ENCODE measurements at places on chromosomes 2 and 18. TPM values are rescaled to one million over a fixed set of nuclear protein-coding genes. Genes with fewer than 3 reads are reported as not detected.

GRCh38 chr2:202286595-202286994 is 21.0 kb downstream of the NOP58 start:
- no peak for DNase-seq

DNA sequence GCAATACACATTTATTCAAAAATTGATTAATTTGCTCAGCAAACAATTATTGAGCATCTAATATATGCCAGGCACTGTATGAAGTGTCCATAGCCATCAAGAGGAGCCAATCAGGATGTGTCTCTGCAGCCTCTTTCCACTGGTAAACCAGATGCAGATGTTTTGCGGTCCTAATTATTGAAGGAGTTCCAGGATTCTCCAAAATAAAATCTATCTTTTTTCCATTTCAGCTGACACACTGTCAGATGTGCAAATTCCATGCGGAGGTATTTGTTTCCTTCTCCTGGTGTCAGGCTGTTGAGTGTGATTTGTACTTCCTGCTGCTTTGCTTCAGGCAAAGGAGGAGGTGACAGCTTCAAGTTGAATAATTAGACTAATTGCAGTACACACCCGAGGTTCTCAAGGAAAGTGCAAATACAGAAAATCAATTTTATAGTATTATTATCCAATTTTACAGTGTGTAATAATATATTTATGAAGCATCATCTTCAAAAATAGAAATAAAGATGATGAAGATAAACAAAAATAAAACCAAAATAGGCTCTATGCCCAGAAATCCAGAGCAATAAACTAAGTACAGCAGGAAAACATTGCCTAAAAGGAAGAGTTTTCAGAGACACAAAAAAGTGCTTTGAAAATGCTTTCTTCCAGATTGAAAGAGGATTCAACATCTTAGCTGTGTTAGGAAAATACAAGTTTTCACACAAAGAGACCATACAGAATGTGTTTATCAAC is 1352.9 kb upstream of the CHAC2 start:
- no peak for DNase-seq

- no peak for DNase-seq
These were observed 190.0 kb downstream of the CYRIA start for GRCh38 chr2:16475586-16475985.

- no peak for DNase-seq
These were observed 137.2 kb downstream of the CDH2 start for GRCh38 chr18:28039691-28040090.

- no peak for DNase-seq
These were observed 422.2 kb downstream of the SETBP1 start for GRCh38 chr18:45102863-45103262.

Gene CD8B
- total RNA-seq = 5.7 TPM

- DNase-seq = no peak
These were observed 85.9 kb upstream of the CCBE1 start for GRCh38 chr18:59783138-59783537.

DNA sequence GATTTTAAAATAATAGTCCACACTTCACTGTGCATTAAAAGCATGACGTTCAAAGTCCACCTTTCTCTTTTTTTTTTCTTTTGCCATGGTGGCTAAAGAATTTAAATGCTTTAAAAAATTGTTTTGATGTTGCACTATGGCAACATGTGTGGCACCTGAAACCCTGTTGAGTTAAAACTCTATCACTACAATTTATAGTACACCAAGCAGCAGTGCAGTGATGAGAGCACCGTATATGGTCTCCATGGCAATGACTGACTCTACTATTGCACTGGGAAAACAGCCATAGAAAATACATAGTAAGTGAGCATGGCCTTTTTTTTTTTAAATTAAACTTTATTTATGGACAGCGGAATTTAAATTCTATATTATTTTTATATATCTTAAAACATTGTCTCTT is 298.8 kb downstream of the FIGN start:
- DNase-seq = no peak

DNA sequence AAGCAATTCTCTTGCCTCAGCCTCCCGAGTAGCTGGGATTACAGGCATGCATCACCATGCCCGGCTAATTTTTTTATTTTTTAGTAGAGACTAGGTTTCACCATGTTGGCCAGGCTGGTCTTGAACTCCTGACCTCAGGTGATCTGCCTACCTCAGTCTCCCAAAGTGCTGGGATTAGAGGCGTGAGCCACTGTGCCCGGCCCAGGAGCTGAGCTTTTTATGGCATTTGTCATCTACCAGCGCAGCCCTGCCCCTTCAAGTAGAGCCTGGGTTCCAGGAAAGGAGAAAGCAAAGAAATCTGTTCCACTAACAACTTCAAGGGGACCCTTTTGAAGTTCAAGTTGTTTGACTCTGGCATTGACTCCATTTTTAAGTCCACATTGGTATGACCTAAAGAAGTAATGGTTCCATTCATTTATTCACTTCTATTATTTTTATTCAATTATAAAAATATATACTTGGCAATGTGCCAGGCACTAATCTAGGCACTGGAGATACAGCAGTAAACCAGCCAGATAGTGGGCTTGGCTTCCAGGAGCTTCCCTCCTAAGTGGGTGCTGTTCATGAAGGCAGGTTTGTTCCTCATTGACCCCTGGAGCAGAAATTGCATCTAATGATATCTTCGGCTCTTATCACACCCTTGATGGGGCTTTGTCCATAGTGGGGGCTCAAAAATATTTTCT is 8.0 kb upstream of the SFTPB start:
- DNase-seq = no peak

Gene CCDC178
- 9.9 TPM for total RNA-seq

DNA sequence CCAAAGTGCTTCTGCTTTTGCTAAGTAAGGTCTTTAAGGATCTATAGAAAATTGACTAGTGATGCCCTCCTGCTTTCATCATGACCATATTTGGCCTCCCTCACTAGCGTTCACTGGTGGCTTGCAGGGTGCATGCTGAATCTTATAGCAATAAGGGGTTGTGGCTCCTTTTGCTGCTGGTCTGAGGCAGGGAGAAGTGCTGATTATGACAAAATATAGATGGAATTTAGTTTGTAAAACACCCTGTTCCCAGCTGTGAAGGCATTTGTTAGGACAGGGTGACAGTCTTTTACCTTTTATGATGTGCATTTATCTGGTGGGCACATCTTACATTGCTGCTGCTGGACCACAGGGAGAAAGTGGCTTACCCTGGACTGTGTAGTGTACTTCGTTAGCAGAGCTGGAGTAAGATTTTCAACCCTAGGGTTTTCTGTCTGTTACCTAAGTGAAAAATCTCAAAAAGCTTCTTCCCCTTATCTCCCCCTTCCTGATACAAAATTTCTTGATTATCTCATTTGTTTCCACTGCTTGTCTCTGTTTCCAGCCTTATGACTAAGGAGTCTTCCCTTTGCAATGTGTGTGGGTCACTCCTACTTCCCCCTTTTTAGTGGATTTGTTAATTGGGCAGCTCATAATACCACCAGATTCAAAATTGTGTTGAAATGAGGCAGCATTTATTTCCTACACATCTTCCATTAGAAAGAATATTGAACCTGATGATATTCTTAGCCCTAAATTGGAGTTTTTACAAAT is 21.2 kb upstream of the RPL37A start:
- no peak for DNase-seq

Gene DHRS9
- total RNA-seq = 1.0 TPM

DNA sequence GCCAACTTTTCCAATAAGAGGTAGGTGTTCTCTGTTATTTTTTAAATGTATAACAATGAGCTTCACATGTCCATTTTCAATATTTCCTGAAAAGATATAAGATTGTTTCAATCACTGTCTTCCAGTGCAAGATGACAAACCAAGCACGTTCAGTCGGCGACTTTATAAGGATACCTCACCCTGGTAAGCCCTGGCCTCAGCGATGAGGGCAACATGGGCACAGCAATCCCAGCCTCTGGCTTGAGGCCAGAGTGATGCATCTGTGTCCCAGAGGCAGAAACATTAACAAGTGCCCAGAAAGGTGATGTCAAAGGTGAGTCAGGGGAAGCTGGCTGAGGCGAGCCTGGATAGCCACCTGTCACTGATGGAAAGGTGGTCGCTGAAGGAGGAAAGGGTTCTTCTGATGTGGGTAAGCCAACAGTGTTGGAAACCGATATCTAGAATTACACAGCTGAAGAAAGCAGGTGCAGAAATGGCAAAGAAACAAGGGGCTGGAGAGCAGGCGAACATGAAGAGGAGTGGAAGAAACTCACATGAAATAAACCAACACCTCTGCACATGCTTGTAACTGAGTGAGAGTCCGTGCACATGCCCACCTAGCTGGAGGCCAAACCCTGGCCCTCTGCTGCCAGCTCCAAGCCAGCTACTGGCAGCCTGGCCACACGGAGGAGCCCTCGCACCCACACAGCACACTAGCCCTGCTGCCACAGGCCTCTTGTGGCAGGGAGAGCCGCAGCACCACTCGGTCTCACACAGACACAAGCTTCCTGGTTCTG is 65.5 kb downstream of the FBXO15 start:
- DNase-seq = peak; percentile 38

Gene CCDC138
- total RNA-seq = 9.6 TPM

DNA sequence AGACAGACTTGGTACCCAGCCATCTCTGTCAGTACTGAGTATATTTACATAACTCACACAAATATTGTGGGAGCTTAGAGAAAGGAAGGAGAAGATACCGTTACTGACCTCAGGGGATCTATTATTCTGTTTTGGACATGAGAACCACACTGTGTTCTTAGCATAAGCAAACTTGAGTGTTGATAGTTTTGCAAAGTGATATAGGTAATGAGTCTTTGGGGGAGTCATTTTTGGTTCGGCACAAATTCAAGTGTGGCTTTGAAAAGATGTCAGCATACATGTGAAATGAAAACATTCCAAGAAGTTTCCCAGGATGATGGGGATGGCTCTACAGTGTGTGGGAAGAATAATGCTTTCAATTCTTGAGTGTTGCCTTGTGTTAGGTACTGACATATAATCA is 24.1 kb downstream of the SMARCAL1 start:
- DNase-seq = no peak

Gene COL5A2
- total RNA-seq = 10.1 TPM

DNA sequence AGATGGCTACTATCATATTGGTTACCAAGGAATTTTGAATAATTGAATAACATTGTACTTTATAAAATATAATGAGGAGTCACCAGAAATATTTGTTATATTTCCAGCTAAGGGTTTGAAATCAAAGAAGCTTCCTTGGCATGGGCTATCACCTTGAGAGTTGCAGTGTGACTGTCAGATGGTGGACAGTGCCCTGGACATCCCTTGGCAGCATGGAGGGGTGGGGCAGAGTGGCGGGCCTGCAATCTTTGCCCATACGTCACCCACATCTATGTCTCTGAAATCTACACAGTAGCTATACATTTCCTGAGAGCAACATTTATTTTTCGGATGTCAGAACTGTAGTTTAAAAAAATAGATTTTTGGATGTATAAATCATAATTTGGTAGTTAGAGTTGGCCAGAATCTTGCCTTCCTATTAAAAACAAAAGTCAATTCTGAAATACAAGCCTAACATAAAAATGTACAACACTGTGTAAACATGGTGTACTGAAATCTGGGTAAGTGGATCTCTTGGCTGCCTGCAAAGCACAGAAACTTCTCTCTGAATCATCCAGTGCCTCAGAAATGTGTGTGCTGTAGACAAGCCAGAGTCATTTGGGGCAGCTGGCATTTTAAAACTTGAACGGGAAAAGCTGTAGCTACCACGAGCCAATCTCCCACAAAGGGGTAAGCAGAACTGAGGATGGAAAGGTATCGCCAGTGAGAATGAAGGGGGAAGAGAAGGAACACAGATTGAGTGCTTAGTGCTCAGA is 124.2 kb upstream of the ARHGAP28 start:
- DNase-seq = no peak

Gene ZNF396
- total RNA-seq = 3.9 TPM

DNA sequence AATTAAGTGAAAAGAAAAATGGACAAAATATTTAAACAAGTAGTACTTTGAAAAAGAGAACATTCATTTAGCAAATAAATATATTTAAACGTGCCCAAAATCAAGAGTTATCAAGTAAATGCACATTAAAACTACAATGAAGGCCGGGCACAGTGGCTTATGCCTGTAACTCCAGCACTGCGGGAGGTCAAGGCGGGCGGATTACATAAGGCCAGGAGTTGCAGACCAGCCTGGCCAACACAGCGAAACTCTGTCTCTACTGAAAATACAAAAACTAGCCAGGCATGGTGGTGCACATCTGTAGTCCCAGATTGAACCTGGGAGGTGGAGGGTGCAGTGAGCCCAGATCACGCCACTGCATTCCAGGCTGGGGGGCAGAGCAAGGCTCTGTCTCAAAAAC is 9.8 kb downstream of the STAM2 start:
- DNase-seq = peak; percentile 45

GRCh38 chr2:47688561-47688960 is 94.4 kb upstream of the MSH6 start:
- DNase-seq = no peak

- no peak for DNase-seq
These were observed 1476.3 kb downstream of the LRP1B start for GRCh38 chr2:140654565-140654964.

Gene UGT1A5
- not detected for total RNA-seq

DNA sequence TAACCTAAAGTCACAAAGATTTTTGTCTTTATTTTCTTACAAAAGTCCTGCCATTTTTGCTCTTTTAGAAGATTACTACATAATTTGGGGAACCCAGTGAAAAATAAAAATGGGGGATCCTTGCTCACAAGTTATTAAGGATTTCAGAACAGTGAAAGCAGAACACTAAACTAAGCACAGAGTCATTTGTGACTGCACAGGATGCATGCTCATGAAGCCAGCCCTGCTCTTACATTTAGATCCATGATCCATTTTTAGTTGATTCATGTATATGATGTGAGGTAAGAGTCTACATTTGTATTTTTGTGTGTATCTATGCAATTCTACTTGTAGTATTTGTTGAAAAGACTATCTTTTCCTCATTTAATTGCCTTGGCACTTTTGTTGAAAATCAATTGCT is 21.8 kb downstream of the SP140L start:
- no peak for DNase-seq

GRCh38 chr2:157460897-157461296 is 17.0 kb upstream of the CYTIP start:
- no peak for DNase-seq

DNA sequence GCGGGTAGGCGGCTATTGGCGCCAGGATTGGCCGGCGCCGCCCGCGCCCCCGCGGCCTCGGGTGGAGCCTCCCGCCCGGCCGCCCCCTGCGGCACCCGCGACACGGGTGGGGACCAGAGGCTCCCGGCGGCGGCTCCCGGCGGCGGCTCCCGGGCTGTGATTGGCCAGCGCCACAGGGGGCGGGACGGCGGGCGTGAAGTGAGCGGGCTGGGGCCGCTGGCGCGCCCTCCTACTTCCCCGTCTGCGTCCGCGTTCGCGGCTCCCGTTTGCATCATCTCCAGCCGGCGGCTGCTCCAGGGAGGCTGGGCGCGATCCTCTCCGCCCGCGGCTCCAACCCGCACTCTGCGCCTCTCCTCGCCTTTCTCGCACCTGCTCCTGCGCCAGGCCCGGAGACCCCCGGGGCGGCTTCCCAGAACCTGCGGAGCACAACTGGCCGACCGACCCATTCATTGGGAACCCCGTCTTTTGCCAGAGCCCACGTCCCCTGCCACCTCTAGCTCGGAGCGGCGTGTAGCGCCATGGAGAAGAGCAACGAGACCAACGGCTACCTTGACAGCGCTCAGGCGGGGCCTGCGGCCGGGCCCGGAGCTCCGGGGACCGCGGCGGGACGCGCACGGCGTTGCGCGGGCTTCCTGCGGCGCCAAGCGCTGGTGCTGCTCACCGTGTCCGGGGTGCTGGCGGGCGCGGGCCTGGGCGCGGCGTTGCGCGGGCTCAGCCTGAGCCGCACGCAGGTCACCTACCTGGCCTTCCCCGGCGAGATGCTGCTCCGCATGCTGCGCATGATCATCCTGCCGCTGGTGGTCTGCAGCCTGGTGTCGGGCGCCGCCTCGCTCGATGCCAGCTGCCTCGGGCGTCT is at the start of gene SLC1A4:
Gene SLC1A4, plus strand, starts transcription at position 274 of the 856 bp plus-strand sequence. Its CDS starts 245 bp downstream, at position 519.
- DNase-seq = peak; percentile 93

Gene KCNG2
- total RNA-seq = not detected
